ENCODE measurements at places on chromosomes 2 and 18.

DNA sequence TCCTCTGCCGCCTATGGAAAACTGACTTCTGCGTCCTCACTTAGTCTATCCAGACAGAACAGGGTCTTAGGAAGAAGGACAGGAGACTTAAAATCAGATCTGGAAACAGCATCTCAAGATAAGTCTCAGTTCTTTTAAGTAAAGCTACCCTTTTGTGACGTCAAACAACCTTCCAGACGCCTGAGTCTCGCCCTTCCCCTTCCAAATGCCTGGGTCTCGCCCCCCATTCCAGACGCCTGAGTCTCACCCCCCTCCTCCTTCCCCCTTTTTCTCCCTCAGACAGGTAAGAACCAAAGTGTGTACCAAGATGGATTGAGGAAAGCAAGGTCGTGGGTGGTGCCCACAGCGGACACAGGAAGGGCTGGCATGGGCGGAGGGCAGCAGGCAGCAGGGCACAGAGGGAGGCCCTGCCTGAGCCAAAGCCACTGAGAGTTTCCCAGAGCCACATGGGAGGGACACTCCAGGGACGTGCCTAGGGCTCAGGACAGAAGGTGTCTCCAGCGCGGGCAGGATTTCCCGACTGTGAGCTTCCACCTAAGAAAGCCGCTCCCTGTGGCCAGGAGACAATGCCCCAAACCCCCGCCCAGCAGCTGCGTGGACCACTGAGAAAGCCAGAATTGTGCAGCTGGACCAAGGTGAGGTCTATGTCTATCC is 51.3 kb downstream of the ANKMY1 start:
- peak; percentile 38 for DNase-seq
- no peaks in the 10 kb centered on the region for H3K27me3 ChIP-seq
- H3K27ac ChIP-seq: no peak overlapping the region

DNA sequence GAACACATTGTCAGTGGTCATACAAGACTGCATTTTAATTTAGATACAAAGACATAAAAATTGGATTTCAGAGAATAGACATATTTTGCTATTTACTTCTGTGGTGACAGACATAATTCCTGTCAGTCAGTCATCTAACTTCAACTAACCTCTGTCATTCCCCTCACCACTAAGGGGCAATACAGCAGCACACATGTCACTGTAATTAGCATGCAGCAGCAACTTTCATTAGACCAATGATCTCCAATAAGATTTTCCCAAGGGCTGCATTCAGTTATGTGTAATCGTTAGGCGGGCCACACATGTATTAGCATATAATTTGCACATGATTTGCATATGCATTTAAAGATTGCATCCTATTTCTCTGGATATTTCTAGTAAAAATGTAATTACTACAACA is 624.5 kb downstream of the NR4A2 start:
- no peak overlapping the region for H3K27ac ChIP-seq
- H3K4me1 ChIP-seq: no peaks in the 10 kb centered on the region
- no peak for DNase-seq
- H3K4me3 ChIP-seq: no peak overlapping the region

- H3K27me3 ChIP-seq: no peaks in the 10 kb centered on the region
- no peak overlapping the region for H3K4me3 ChIP-seq
- no peak for DNase-seq
- H3K4me1 ChIP-seq: peaks cover 7% of the 10 kb centered on the region
Measured at GRCh38 chr2:219592736-219593135, 4.9 kb upstream of the STK11IP start.

DNA sequence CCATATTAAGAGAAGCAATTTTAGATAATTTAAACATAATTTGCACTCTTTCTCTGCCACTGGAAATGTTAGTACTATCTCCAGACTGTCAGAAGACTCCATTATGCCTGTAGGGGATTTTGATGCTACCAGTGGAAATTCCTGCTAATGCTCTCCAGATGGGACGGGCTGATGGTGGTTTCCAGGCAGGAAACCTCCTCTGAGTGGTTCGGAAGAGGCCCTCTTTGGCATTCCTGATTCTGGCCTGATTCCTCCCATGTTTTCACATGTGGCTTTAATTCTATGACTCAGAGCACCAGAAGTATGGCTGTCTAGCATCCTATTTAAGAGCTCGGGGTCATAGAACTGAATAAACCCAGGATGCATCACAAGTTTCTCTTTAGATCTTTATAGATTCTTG is 70.9 kb upstream of the ST6GAL2 start:
- DNase-seq: no peak
- H3K36me3 ChIP-seq: no peaks in the 10 kb centered on the region
- no peak overlapping the region for H3K27ac ChIP-seq
- H3K4me3 ChIP-seq: no peak overlapping the region
- H3K4me1 ChIP-seq: no peaks in the 10 kb centered on the region

All from spleen (tissue), 13 donors.